ENCODE measurements at places on chromosomes 16 and 17.
A peak's percentile ranks its signal among the peaks of the same experiment; 100 is the strongest.

- peak; percentile 12 for DNase-seq
These were observed 14.6 kb downstream of the SMTNL2 start for GRCh38 chr17:4598776-4599504.

GRCh38 chr16:23694644-23695373 lies 16.1 kb downstream of the PLK1 start:
- DNase-seq, result peak; percentile 26

GRCh38 chr17:57730026-57730701 lies 14.9 kb downstream of the CCDC182 start:
- no peak for DNase-seq

DNA sequence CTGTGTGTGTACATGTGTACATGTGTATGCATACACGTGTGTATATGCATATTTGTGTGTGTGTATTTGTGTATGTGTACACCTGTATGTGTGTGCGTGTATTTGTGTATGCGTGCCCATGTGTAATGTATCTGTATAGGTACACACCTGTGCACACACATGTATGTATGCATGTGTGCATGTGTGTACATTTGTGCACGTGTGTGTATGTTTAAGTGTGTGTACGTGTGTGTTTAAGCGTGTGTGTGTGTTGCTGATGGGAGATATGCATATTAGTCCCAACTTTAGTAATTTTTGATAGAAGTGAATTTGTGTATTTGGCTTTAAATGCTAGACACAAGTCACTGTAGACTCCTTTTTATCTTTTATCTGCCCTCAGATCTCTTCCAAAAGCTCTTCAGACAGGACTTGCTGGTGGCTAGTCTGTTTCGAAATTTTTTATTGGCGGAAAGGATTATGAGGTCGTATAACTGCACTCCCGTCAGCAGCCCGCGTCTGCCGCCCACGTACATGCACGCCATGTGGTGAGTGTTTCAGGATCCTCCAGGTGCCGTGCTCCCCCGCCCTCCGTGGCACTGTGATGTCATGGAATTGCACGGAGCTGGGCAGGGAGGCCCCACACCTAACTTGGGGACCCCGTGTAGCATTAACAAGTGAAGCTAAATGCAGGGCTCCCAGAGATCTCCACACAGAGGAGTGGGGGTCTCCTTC lies 168.8 kb upstream of the CHMP6 start:
- DNase-seq, result no peak

DNA sequence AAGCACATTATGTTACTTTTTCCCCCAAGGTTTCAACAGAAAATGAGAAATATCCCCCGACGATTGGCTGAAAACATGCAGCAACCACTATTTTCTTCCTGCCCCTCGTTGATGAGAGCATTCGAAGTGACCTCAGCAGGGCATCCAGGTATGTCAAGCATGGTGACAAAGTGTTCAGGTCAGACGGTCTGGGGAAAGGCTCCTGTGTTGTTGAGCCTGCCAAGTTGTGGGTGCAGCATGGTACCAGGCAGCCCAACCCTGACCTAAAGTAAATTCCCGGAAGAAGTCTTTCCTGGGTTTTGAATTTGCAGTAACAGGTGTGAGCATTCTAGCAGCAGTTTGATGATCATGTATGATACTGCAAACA lies 51.7 kb upstream of the SEC14L1 start:
- DNase-seq, result no peak
